ENCODE measurements at places on chromosomes 12 and 14. TPM values are rescaled to one million over a fixed set of nuclear protein-coding genes. Genes with fewer than 3 reads are reported as not detected.

Gene KRT82
- total RNA-seq, result not detected

Gene GPR137C
- 2.6 TPM for total RNA-seq

Gene MBD6
- 66.9 TPM for total RNA-seq

Gene CDKN1B
- 32.1 TPM for total RNA-seq

GRCh38 chr12:109378569-109378968 is 30.9 kb downstream of the MYO1H start:
- H3K4me3 ChIP-seq, result no peak overlapping the region
- H3K27ac ChIP-seq, result no peak overlapping the region
- peaks cover 2% of the 10 kb centered on the region for H3K36me3 ChIP-seq
- no peaks in the 10 kb centered on the region for H3K4me1 ChIP-seq
- H3K27me3 ChIP-seq, result peaks cover 54% of the 10 kb centered on the region

DNA sequence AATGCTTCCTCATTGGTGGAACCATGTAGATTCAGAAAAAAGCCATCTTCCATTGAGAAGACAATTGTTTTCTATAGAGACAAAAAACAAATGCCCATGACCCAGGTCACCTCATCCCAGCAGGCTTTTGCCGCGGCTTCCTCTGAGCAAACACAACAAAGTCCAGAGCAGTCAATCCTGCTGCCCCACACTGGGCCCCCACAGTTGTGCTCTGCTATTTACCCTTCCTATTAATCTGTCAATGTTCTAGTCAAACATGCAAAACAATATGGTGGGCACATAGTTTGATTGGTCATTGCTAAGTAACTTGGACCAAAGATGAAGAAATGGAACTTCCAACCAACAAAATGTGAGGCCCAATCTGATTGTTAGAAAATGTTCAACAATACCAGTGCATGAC is 20.7 kb downstream of the C12orf42 start:
- H3K4me1 ChIP-seq, result no peaks in the 10 kb centered on the region
- DNase-seq, result no peak
- no peak overlapping the region for H3K4me3 ChIP-seq
- H3K36me3 ChIP-seq, result no peaks in the 10 kb centered on the region
- peaks cover 4% of the 10 kb centered on the region for H3K27me3 ChIP-seq

- H3K4me3 ChIP-seq, result no peak overlapping the region
- H3K27ac ChIP-seq, result no peak overlapping the region
- no peak for DNase-seq
- H3K36me3 ChIP-seq, result no peaks in the 10 kb centered on the region
- peaks cover 21% of the 10 kb centered on the region for H3K27me3 ChIP-seq
- no peaks in the 10 kb centered on the region for H3K4me1 ChIP-seq
These were observed 18.8 kb downstream of the KCNC2 start for GRCh38 chr12:75190846-75191245.

- H3K4me1 ChIP-seq, result peaks cover 17% of the 10 kb centered on the region
- no peak overlapping the region for H3K4me3 ChIP-seq
- H3K27me3 ChIP-seq, result no peaks in the 10 kb centered on the region
- peak overlapping the region; percentile 74 for H3K27ac ChIP-seq
- no peak for DNase-seq
These were observed 25.2 kb downstream of the PMCH start for GRCh38 chr12:102172436-102172835.

DNA sequence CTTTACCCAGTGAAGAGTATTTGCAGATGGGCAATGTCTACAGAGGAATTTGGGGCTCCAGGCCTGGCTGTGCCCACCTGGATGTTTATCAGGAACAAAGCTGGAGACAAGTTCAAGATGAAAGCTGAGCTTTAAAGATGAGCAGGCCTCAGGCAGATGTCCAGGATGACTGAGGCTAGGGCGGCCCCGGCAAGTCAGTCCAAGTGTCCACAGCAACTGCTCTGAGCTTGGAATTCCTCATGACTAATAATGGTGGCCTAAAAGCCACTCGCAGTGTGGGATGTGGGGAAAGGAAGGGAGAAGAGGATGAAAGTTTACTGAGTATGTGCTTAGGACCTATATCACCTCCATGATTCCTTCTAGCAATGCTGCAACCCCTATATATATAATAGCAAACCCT is 128.2 kb upstream of the NOS1 start:
- H3K4me3 ChIP-seq, result no peak overlapping the region
- no peak overlapping the region for H3K27ac ChIP-seq
- peaks cover 22% of the 10 kb centered on the region for H3K4me1 ChIP-seq
- H3K27me3 ChIP-seq, result peaks cover 2% of the 10 kb centered on the region
- no peak for DNase-seq
- no peaks in the 10 kb centered on the region for H3K36me3 ChIP-seq

- DNase-seq, result no peak
- no peaks in the 10 kb centered on the region for H3K4me1 ChIP-seq
- no peak overlapping the region for H3K27ac ChIP-seq
- no peak overlapping the region for H3K4me3 ChIP-seq
- H3K27me3 ChIP-seq, result no peaks in the 10 kb centered on the region
These were observed 40.6 kb downstream of the FNTB start for GRCh38 chr14:65027127-65027799.

DNA sequence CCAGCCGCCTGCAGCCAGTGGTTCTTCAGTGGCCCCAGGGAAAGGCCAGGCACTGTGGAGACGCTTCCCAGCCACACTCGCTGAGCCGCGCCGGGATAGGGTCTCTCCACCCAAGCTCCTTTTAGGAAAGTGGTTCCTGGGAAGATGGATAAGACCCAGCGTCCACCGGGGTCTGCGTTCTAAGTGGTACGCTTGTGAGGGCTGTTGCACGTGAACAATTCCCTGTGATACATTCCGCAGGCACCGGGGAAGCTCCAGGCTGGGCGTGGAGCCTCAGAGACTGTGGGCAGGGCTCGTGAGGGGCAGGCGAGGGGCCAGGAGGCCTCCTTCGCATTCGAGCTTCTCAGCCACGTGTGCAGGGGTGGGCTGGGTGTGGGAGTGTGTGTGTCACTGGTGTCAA is 48.4 kb downstream of the GALNT9 start:
- peaks cover 26% of the 10 kb centered on the region for H3K27me3 ChIP-seq
- H3K4me1 ChIP-seq, result no peaks in the 10 kb centered on the region
- no peak overlapping the region for H3K27ac ChIP-seq
- DNase-seq, result peak; percentile 74
- H3K36me3 ChIP-seq, result no peaks in the 10 kb centered on the region

DNA sequence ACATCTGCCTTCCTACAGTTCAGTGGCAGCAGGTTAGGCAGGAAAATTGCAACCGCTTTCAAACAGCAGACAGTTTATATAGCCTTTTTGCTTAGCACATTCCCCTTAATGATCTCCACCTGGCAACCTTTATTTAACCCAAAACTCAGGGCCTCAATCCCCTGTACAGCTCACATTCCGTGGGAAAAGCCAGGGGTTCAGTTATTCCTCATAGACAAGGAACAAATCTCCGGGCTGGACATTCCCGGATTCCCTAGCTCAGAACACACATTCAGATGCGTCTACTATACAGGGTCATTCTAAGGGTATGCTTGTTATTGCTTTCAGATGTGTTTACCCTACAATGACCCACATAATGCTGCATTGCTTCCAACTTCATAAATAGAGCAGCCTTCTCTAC is 73.8 kb upstream of the DCN start:
- peaks cover 2% of the 10 kb centered on the region for H3K36me3 ChIP-seq
- H3K4me3 ChIP-seq, result no peak overlapping the region
- no peaks in the 10 kb centered on the region for H3K27me3 ChIP-seq
- no peak overlapping the region for H3K27ac ChIP-seq

- H3K4me1 ChIP-seq, result peaks cover 17% of the 10 kb centered on the region
- H3K4me3 ChIP-seq, result no peak overlapping the region
- no peak overlapping the region for H3K27ac ChIP-seq
- peaks cover 9% of the 10 kb centered on the region for H3K36me3 ChIP-seq
- no peaks in the 10 kb centered on the region for H3K27me3 ChIP-seq
These were observed 1.9 kb upstream of the ITGB7 start for GRCh38 chr12:53208877-53209463.

DNA sequence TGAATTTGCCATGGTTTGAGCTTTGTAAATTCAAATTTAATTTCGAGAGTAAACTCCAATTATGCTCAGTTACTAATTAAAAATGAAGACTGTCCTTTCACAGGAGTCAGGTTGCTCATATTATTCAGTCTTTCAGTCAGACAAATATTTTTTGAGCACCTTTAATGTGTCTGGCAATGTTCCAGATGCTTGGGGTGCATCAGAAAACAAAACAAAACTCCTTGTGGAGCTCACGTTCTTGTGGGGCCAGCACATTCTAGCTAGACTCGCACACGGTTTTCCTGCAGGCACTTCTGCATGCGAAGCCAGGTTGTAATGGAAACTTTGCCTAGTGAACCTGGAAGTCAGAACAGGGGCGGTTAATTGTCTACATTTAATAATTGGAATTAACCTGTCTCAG is 64.0 kb upstream of the ATF1 start:
- H3K27ac ChIP-seq, result no peak overlapping the region
- H3K4me3 ChIP-seq, result no peak overlapping the region
- no peak for DNase-seq
- peaks cover 34% of the 10 kb centered on the region for H3K36me3 ChIP-seq
- H3K4me1 ChIP-seq, result no peaks in the 10 kb centered on the region
- no peaks in the 10 kb centered on the region for H3K27me3 ChIP-seq

DNA sequence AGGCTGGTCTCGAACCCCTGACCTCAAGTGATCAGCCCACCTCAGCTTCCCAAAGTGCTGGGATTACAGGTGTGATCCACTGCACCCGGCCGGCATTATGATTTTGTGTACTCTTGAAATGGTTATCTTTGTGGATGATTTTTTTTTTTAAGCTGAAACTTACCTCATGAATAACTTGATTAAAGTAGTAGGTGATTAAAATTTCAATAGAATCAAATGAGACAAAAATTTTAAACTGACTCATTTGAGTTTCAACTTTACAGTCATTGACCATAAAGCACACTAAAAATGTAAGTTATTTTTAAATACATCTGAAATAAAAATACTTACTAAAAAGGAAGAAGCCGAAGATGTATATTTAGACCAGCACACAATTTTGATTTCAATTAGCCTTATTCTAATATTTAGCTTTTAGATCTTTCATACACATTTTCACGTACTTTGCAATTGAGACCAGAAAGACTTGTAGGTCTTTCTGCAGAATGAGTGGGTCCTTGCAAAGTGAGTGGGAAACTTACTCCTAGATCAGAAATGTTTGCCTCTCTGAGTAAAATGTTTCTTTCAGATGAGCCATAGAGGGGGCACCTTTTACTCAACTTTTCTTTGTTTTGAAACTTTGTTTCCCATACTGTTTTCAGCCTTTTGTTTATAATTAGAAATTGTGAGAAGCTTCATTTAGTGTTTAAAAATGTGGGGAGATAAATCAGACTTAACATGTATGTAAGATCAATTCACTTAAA is 34.2 kb downstream of the TMPO start:
- no peak for DNase-seq
- no peak overlapping the region for H3K27ac ChIP-seq
- peaks cover 11% of the 10 kb centered on the region for H3K4me1 ChIP-seq

GRCh38 chr12:4202487-4202886 is 71.1 kb upstream of the CCND2 start:
- DNase-seq, result no peak
- peaks cover 59% of the 10 kb centered on the region for H3K27me3 ChIP-seq
- H3K36me3 ChIP-seq, result no peaks in the 10 kb centered on the region
- no peak overlapping the region for H3K4me3 ChIP-seq
- H3K27ac ChIP-seq, result no peak overlapping the region

DNA sequence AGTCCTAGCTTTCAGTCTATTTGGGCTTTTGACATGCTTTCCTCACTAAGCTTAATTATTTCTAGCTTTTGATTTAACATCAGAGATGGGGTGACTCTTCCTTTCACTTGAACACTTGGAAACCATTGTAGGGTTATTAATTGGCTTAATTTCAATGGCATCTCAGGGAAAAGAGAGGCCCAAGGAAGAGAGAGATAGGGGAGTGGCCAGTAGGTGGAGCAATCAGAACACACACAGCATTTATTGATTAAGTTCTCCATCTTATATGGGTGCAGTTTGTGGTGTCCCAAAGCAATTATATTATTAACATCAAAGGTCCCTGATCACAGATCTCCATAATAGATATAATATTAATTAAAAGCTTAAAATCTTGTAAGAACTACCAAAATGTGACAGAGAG is 1466.1 kb upstream of the SEL1L start:
- peaks cover 4% of the 10 kb centered on the region for H3K27me3 ChIP-seq
- H3K27ac ChIP-seq, result no peak overlapping the region
- no peaks in the 10 kb centered on the region for H3K36me3 ChIP-seq
- H3K4me1 ChIP-seq, result no peaks in the 10 kb centered on the region

GRCh38 chr12:84843593-84844144 is 68.9 kb downstream of the SLC6A15 start:
- no peak overlapping the region for H3K4me3 ChIP-seq
- H3K27ac ChIP-seq, result no peak overlapping the region
- H3K27me3 ChIP-seq, result peaks cover 9% of the 10 kb centered on the region

DNA sequence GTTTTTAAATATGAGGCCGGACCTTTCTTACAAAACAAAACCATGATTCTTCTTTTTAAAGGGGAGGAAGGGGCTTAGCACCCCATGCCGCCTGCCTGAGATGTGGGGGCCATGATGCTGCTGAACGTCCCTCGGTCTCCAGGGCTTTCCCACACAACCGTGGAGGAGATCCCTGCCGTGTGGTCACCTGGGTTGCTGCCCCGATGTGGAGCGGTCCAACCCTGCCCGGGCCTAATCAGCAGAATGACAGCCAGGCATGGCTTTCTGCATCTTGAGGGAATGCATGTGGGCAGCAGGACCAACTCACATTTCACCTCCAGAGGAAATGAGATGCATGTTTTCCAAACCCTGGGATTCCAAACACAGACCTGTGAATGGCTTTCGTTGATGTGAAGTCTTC is 48.9 kb upstream of the C14orf180 start:
- H3K36me3 ChIP-seq, result no peaks in the 10 kb centered on the region
- H3K4me3 ChIP-seq, result no peak overlapping the region
- peaks cover 15% of the 10 kb centered on the region for H3K27me3 ChIP-seq
- no peaks in the 10 kb centered on the region for H3K4me1 ChIP-seq

- no peak overlapping the region for H3K27ac ChIP-seq
- DNase-seq, result no peak
- no peaks in the 10 kb centered on the region for H3K27me3 ChIP-seq
- H3K36me3 ChIP-seq, result peaks cover 10% of the 10 kb centered on the region
- H3K4me3 ChIP-seq, result no peak overlapping the region
These were observed 24.3 kb downstream of the TSPAN9 start for GRCh38 chr12:3101309-3102024.

DNA sequence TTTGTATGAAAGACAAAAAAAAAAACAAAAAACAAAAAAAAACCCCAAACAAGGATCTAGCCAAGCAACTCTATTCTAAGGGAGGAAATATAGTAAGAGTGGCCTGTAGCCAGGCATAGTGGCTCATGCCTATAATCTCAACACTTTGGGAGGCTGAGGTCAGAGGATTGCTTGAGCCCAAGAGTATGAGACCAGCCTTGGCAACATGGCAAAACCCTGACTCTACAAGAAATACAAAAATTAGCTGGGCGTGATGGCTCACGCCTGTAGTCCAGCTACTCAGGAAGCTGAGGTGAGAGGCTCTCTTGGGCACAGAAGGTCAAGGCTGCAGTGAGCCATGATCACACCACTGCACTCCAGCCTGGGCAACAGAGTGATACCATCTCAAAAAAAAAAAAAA is 47.9 kb downstream of the TMEM117 start:
- no peak for DNase-seq
- no peaks in the 10 kb centered on the region for H3K4me1 ChIP-seq
- no peaks in the 10 kb centered on the region for H3K27me3 ChIP-seq
- no peak overlapping the region for H3K27ac ChIP-seq

GRCh38 chr12:23113781-23114180 is 488.8 kb downstream of the ETNK1 start:
- peaks cover 8% of the 10 kb centered on the region for H3K4me1 ChIP-seq
- H3K27me3 ChIP-seq, result no peaks in the 10 kb centered on the region
- no peak overlapping the region for H3K4me3 ChIP-seq
- no peaks in the 10 kb centered on the region for H3K36me3 ChIP-seq
- no peak for DNase-seq

Data from chondrocyte (in vitro differentiated cells).